Stimulated activated CD4-positive, alpha-beta T cell treated with anti-CD3 and anti-CD28 coated beads, Interleukin-1b, Interleukin-23, amount 100 ng/mL, for 24 hours (primary cell): ENCODE measurements at places on chromosomes 11 and 22.

GRCh38 chr11:96187822-96188221 is 155.2 kb downstream of the MAML2 start:
- DNase-seq, result no peak

DNA sequence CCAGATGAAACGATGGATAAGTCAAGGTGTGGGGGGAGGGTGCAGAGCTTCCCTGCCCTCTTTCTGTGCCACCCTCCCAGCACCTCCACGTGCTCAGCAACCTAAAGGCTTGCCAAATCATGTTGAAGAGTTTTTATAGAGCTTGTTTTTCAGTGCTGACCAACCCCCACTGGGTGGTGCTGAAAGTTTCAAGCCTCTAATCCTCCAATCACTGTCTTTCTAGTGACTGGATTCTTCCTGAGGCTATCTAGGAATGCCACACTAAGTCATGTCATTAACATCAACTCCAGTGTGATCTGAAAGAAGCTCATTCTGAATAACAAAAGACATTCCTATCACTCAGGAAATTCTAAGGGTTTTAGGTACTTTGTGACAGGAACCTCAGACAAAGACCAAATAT is 382.6 kb downstream of the DYNC2H1 start:
- no peak for DNase-seq

DNA sequence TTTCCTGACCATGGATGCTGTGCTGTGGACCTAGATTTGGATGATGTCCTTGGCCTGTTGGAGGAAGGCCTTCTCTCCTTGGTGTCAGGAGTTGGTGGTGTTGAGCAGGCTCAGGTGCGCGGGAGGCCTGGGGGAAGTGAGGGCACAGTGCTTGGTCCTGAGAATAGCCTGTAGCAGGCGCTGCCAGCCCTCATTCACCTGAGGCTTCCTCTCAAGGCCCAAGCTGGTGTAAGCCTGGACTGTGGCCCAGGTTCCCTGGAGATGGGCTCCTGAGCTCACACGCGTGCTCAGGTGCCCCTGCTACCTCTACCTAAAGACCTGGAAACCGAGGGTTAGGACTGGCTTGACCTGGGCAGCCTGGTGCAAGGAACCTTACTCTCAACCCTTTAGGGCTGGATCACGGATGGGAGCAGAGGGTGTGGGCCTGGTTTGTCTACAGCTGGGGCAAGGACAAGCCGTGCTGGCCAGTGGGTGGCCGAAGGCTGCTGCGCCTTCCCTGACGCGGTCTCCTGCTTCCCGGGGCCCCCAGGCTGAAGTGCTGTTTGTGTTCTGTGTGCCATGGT is 7.8 kb upstream of the GRAMD4 start:
- no peak for DNase-seq

- DNase-seq, result no peak
These were observed 18.9 kb downstream of the MMP3 start for GRCh38 chr11:102824556-102824955.

GRCh38 chr11:118295815-118296454 is 8.6 kb upstream of the CD3E start:
- no peak for DNase-seq

DNA sequence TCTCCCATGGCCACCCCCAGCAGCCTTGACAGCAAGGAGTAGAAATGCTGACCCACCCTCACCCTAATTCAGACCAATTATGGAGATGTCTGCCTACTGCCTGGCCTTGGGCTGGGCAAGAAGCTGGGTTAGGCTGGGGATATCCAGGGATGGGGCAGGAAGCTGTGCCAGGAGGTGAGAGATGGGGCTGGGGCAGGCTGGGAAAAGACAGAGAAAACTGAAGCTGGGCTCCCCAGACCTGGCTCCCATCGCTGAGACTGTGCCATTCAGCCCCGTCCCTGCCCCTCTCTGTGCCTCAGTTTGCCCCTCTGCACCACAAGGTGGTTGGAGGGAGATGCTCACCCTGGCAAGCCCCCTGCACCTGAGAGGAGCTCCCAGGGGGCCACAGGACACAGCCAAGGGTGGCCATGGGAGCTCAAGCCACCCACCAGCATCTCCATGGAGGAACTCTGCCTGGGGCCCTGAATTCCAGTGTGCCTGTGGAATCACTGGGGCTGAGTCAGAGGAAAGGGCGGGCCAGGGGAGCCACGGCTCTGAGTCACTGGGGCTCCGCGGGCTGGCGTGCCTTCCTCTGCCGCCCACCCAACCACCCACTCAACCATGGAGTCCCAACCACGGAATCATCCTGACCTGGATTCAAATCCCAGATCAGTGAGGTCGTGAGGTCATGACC is 6.0 kb upstream of the CARD10 start:
- no peak for DNase-seq

GRCh38 chr22:36220451-36220921 is 18.8 kb downstream of the APOL2 start:
- DNase-seq, result no peak

DNA sequence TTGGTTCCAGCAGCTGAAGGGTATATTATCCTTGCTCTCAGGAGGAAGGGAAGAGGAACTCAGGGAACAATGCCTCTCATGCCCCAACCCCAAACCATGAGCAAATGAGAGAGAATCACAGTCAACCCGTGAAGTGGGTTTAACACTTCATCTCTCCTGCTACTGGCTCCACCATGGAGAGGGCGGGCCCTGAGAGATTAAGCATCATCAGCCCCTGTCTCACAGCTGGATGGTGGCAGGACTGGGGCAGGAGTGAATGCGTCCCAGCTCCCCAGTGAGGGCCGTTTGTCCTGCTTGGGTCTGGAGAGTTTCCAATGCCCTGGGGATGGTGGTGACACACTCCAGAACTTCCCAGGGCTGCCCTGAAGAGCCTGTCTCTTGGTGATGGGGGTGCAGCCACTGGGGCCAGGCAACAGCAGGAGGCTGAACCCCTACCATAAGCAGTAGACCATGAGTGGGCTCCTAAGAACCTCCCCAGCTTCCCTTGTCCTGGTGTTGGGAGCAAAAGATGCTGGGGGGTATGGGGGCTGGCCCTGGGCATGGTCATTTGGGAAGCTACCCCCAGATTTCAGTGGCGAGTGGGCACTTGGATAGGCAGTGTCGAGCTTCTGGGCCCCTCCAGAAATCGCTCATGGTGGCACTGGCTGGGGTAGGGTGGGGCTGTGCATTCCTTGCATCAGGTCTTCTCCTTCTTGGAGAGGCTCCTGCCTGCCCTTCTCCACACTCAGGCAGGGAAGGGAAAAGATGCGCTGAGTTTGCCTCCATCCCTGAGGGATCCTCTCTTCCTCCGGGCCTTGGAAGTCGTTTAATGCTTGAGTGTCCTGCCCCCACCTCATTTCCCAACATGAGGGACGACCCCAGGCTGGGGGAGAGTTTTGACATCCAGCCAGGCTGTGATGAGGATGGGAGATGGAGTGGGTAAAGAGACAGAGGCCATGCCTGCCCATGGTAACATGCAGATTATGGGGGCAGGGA is 157.5 kb downstream of the ST3GAL4 start:
- no peak for DNase-seq

DNA sequence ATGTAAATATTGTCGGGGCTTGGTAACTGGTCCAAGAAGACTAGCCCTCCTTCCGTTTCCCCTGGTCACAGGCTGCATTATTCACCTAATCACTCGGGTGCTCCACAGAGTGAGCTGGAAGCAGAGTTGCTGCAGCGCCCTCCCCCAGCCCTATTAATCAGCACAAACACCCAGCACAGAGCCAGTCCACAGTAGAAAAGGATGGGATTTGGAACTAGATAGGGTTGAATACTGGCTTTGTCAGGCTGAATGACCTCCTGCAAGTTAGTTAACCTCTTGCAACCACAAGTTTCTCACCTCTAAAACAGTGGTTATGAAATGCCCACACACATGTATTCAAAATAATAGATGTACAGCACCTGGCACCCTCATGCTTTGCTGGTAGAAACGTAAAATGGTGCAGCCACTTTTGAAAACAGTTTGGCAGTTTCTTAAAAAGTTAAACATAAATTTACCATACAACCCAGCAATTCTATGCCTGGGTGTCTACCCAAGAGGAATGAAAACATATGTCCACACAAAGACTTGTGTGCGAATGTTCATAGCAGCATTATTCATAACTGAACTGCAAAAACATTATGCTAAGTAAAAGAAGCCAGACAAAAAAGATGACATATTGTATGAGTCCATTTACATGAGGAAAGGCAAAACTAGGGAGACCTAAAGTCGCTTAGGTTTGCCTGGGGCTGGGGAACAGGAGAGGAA is 31.7 kb upstream of the APLP2 start:
- no peak for DNase-seq

- DNase-seq, result no peak
These were observed 12.1 kb downstream of the DPP3 start for GRCh38 chr11:66492161-66492865.

DNA sequence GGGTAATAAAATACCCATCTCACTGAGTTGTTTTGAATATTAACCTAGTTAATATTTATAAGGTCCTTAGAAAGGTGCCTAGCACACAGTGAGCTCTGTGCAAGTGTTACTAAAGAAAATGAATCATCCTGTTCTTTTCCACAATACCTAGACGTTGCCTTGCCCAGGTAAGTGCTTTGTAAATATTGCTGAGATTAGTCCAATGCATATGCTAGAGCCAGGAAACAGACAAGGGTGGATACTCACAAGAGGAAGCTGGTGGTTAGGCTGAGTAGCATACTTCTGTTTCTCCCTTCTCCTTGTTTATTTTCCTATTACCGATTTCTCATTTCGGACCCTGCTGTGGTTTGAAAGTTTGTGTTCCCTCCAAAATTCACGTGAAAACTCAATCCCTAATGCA is 58.1 kb upstream of the BARX2 start:
- no peak for DNase-seq

- no peak for DNase-seq
These were observed 515.2 kb upstream of the TENM4 start for GRCh38 chr11:79956061-79956460.
